Daoy (cell line): ENCODE measurements at places on chromosomes 3 and 15. TPM values are rescaled to one million over a fixed set of nuclear protein-coding genes. Genes with fewer than 3 reads are reported as not detected.

GRCh38 chr3:31014317-31015040 is 120.0 kb upstream of the GADL1 start:
- DNase-seq = no peak

- DNase-seq = no peak
Observed at GRCh38 chr15:70704731-70705130, 58.6 kb downstream of the UACA start.

- peak; percentile 70 for DNase-seq
Observed at GRCh38 chr15:58475573-58476524, 44.1 kb downstream of the LIPC start.

- DNase-seq = peak; percentile 85
Observed at GRCh38 chr3:110526777-110527727, 544.6 kb upstream of the NECTIN3 start.

The SATB1 gene
- total RNA-seq = 12.6 and 15.4 TPM in 2 replicates

The PRR20G gene
- not detected in 2 replicates for total RNA-seq

The ERICH6 gene
- total RNA-seq = not detected in 2 replicates

DNA sequence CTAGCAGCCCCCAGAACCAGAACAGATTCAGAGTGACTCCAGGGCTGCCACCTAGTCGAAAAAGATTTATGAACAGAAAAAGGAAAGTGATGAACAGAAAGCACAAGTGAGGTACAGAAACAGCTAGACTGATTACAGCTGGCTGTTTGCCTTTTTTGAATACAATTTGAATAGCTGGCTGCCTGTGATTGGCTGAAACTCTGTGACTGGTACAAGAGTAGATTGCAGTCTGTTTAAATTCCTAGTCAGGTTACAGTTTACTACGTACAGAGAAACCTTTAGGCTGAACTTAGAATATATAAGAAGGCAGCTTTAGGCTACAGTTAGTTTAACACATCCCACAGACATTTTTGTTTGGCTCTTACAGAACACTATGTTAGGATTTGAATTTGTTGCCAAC is 10.0 kb downstream of the CCDC13 start:
- no peak for DNase-seq

The LMOD3 gene
- total RNA-seq = not detected in 2 replicates

DNA sequence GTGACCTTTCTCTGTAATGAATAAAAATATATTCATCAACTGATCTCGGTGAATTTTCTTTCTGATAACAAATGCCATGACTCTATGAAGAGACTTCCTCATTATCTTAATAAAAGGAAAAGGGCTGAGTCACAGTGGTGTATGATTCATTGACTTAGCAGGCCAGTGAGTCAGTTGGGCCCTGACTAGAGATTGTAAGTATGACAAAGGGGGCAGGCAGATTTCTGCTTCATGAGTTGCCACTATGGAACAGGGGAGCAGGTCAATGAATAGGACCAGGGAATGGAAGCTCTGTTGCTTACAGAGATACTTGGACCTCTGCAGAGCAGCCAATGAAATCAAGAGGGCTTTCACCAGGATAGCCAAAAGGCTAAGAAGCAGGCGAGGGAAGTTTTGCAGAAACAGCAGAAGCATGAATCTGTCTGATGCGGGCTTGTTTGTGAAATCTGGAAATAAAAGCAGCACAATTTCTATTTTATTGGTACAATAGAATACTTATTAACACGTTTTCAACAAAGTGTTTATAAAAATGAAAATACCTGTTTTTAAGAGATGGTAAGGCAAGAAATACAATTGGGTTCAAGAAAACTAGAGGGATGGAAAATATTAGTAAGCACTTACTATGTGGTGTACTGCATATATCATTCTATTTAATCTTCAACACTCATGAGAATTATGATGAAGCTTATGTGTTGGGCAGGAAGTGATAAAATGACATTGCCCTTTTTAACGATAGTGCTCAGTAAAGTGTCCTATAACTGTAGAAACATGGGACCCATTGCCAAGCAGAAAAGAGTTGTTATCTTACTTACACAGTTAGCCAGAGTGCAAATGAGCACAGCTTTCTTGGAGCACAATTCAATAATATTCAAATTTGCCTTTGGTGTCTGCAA is 169.8 kb upstream of the MYRIP start:
- DNase-seq = peak; percentile 86

- DNase-seq = no peak
Observed at GRCh38 chr3:143249014-143249413, 129.4 kb downstream of the CHST2 start.

The EEF1AKMT4 gene
- 15.7 and 21.5 TPM in 2 replicates for total RNA-seq

The SCN10A gene
- not detected in 2 replicates for total RNA-seq

DNA sequence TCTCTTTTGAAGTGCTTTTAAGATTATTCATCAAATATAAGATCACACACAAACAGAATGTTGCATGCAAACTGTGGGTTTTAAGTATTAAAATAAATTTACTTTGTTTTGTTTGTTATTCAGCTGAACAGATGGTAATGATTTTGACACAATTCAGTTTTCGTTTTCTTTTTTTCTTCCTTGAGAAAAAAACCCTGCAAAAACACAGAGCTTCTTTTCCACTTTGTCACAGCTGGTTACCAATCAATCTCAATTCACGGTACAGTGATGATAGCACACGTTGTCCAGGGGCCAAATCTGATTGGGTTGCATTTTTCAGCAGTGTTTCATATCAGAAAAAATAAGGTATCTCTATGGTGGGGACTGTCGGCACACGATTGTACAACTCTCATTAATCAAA is 473.6 kb downstream of the ROBO2 start:
- DNase-seq = no peak

The THRB gene
- 0.15 and 0.86 TPM in 2 replicates for total RNA-seq

The HESX1 gene
- 0.11 TPM in 1 of 2 replicates, not detected in the other for total RNA-seq

The TM4SF4 gene
- total RNA-seq = not detected in 2 replicates

The ITIH4 gene
- total RNA-seq = 0.09 and 0.40 TPM in 2 replicates

- DNase-seq = peak; percentile 68
Observed at GRCh38 chr3:111810909-111811308, 48.2 kb upstream of the PHLDB2 start.

The SERINC4 gene
- total RNA-seq = 0.11 TPM in 1 of 2 replicates, not detected in the other
